Heart left ventricle (tissue), 16 donors: ENCODE measurements at places on chromosomes 4 and X. TPM values are rescaled to one million over a fixed set of nuclear protein-coding genes. Genes with fewer than 3 reads are reported as not detected.

GRCh38 chr4:71095141-71095540, 101.7 kb downstream of the DCK start:
- no peak for DNase-seq
- no peaks in the 10 kb centered on the region for H3K4me1 ChIP-seq
- no peaks in the 10 kb centered on the region for H3K36me3 ChIP-seq
- H3K27me3 ChIP-seq = no peaks in the 10 kb centered on the region

GRCh38 chrX:68732906-68733493, 85.5 kb downstream of the STARD8 start:
- no peak overlapping the region for H3K27ac ChIP-seq
- no peaks in the 10 kb centered on the region for H3K4me1 ChIP-seq
- peaks cover 12% of the 10 kb centered on the region for H3K27me3 ChIP-seq
- no peaks in the 10 kb centered on the region for H3K36me3 ChIP-seq

LIMCH1 gene
- total RNA-seq = 247 TPM

- H3K27ac ChIP-seq = no peak overlapping the region
- no peak overlapping the region for H3K4me3 ChIP-seq
- H3K4me1 ChIP-seq = peaks cover 35% of the 10 kb centered on the region
- no peaks in the 10 kb centered on the region for H3K27me3 ChIP-seq
- peaks cover 33% of the 10 kb centered on the region for H3K36me3 ChIP-seq
Measured at GRCh38 chr4:121686255-121686654, 10.5 kb downstream of the ANXA5 start.

DNA sequence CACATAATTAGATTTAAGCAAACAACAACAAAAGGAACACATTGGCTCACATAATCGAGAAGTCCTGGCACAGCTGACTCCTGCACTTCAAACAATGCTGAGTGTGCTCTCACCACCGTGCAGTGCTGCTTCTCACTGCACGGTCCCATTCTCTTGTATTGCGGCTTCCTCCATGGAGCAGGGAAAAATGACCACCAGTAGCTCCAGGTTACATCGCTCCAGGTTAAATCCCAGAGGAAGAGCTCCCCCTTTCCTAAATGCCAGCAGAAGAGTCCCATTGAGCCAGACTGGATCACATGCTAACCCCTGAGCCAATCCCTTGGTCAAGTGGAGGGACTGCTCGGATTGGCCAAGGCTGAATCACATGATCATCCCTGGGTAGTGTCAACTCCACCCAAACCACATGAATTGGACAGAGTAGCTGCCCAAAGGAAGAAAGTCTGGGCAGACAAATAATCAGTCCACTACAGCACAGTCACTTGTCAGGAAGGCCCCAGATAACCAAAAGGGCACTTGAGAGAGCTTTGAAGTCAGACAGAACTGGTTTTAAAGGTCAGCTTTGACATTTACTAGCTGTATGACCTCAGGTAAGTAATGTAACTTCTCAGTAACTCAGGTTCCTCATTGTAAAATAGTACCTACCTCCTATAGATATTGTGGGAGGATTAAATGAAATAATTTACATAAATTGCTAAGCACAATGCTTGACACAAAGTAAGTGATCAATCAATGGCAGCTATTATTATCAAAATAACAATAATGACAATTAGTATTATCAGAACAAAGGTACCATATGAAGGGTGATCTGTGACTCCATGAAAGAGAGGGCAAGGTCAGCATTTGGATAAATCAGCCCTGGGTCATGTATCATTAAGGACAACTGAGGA, 14.3 kb downstream of the TEC start:
- H3K4me3 ChIP-seq = peak overlapping the region; percentile 14
- no peak overlapping the region for H3K27ac ChIP-seq
- H3K36me3 ChIP-seq = no peaks in the 10 kb centered on the region
- H3K4me1 ChIP-seq = no peaks in the 10 kb centered on the region
- H3K27me3 ChIP-seq = no peaks in the 10 kb centered on the region

GRCh38 chr4:74440356-74440755, 4.6 kb upstream of the AREG start:
- DNase-seq = no peak
- no peak overlapping the region for H3K27ac ChIP-seq
- H3K4me1 ChIP-seq = no peaks in the 10 kb centered on the region
- no peaks in the 10 kb centered on the region for H3K36me3 ChIP-seq
- H3K4me3 ChIP-seq = no peak overlapping the region
- H3K27me3 ChIP-seq = no peaks in the 10 kb centered on the region

SSX2B gene
- not detected for total RNA-seq

DNA sequence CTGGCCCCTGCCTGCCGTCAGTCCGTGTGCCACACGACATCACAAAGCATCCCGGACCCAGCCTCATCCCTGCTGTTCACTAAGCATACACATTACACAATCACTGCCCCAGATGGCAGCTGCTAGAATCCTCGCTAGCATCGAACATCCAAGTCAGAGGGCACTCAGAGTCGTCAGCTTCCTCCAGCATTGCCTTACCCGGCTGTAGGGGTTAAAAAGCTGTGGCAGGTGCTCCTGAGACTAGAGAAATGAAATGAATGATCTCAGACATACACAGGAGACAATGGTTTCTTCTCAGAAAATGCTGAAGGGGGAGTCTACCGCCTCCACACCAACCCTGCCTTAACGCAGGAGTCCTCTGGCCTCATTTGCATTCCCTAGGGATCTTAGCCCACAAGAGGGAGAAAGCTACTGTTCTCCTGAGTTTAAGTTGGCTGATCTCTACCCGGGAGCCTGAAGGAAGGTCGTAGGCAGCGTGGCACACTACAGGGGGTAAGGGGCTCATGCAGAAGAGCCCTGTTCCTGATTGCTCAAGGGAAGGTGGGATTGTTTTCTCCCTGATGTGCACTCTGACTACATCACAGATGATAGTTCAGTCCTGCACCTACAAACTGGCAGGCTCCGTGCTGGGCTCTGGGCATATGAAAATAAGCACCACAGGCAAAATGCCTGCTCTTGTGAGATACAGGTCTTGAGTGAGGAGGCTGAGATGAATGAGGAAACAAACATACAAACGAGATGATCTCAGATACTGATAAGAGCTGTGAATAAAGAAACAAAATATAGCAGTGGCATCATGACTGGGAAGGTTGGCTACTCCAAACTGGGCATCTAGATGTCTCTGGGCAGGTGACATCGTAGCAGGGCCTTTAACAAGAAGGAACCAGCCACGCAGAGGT, 2.6 kb upstream of the KIAA0232 start:
- H3K36me3 ChIP-seq = no peaks in the 10 kb centered on the region
- DNase-seq = no peak
- H3K4me3 ChIP-seq = no peak overlapping the region
- H3K27ac ChIP-seq = peak overlapping the region; percentile 19

TMEM35A gene
- total RNA-seq = not detected

TBX22 gene
- not detected for total RNA-seq

- no peak overlapping the region for H3K4me3 ChIP-seq
- no peak for DNase-seq
- H3K27ac ChIP-seq = no peak overlapping the region
- H3K36me3 ChIP-seq = peaks cover 24% of the 10 kb centered on the region
Measured at GRCh38 chrX:53374923-53375322, 47.5 kb downstream of the SMC1A start.

IL21 gene
- not detected for total RNA-seq

DNA sequence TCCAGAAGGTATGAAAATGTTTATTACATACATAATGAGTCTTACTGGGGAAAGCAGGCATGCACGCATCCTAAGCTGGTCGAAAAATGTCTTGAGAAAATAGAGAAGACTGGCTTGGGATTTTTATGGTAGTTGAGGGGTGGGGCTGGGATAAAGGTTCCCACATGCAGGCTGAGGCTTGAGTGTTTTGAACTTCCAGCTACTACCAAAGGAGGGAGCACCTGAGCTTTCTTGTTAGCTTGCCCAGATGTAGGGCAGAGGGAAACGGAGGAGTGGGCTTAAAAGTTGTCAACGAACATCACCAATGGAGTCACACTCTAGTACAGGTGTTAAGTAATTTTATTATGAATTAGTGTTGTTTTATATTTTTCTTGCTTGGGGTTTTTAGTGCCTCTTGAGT, 39.6 kb upstream of the SRPX start:
- no peaks in the 10 kb centered on the region for H3K4me1 ChIP-seq
- H3K36me3 ChIP-seq = no peaks in the 10 kb centered on the region
- no peak for DNase-seq
- H3K27me3 ChIP-seq = no peaks in the 10 kb centered on the region
- no peak overlapping the region for H3K27ac ChIP-seq

DNA sequence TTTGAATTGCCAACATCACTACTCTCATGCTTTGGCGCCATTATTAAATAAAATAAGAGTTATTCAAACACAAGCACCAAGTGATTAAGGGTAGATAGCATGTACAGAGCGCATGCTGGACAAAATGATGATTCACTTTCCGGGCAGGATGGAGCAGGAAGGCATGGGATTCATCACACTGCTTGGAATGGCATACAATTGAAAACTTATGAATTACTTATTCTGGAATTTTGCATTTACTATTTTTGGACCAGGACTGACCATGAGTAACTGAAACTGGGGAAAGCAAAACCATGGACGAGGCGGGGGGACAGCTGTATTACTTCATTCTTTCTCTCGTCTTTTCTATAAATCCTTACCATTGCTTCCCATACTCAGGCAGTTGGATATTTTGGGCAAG, 28.5 kb upstream of the FGF5 start:
- no peak overlapping the region for H3K4me3 ChIP-seq
- no peaks in the 10 kb centered on the region for H3K4me1 ChIP-seq

GRCh38 chr4:149831656-149832208, 16.1 kb upstream of the IQCM start:
- H3K27me3 ChIP-seq = no peaks in the 10 kb centered on the region
- no peak overlapping the region for H3K27ac ChIP-seq
- no peak overlapping the region for H3K4me3 ChIP-seq
- no peaks in the 10 kb centered on the region for H3K4me1 ChIP-seq

SRPX2 gene
- total RNA-seq = 16.4 TPM

- no peaks in the 10 kb centered on the region for H3K4me1 ChIP-seq
- H3K36me3 ChIP-seq = peaks cover 13% of the 10 kb centered on the region
- H3K27ac ChIP-seq = no peak overlapping the region
- H3K4me3 ChIP-seq = no peak overlapping the region
- H3K27me3 ChIP-seq = no peaks in the 10 kb centered on the region
- no peak for DNase-seq
Measured at GRCh38 chr4:4311193-4311592, 21.1 kb downstream of the ZBTB49 start.

LRP2BP gene
- total RNA-seq = 1.1 TPM

DNA sequence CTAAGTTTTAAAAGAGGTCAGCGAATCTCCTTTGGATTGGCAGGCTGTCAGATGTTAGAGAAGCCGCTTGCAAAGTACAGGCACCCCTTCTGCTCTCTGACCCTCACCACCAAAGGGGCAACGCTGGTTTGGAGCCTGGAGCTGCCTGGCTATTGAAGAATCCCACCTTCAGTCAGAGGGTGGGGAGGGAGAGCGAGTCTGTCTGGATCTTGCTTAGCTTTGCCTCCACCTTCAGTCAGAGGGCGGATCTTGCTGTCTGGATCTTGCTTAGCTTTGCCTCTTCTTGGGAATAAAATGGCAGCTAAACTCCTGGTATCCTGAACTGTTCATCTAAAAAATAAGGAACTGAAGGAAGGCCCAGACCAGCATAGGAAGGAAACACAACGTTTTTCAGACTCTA, 7.3 kb downstream of the CCDC110 start:
- H3K27ac ChIP-seq = no peak overlapping the region

CENPVL2 gene
- total RNA-seq = not detected

- H3K27ac ChIP-seq = no peak overlapping the region
- no peak for DNase-seq
- H3K27me3 ChIP-seq = no peaks in the 10 kb centered on the region
- peaks cover 20% of the 10 kb centered on the region for H3K4me1 ChIP-seq
Measured at GRCh38 chr4:75698963-75699228, 25.5 kb upstream of the USO1 start.

- H3K27ac ChIP-seq = no peak overlapping the region
- H3K36me3 ChIP-seq = no peaks in the 10 kb centered on the region
- no peaks in the 10 kb centered on the region for H3K4me1 ChIP-seq
- DNase-seq = no peak
- no peak overlapping the region for H3K4me3 ChIP-seq
Measured at GRCh38 chr4:158850800-158851644, 82.2 kb downstream of the FNIP2 start.

DNA sequence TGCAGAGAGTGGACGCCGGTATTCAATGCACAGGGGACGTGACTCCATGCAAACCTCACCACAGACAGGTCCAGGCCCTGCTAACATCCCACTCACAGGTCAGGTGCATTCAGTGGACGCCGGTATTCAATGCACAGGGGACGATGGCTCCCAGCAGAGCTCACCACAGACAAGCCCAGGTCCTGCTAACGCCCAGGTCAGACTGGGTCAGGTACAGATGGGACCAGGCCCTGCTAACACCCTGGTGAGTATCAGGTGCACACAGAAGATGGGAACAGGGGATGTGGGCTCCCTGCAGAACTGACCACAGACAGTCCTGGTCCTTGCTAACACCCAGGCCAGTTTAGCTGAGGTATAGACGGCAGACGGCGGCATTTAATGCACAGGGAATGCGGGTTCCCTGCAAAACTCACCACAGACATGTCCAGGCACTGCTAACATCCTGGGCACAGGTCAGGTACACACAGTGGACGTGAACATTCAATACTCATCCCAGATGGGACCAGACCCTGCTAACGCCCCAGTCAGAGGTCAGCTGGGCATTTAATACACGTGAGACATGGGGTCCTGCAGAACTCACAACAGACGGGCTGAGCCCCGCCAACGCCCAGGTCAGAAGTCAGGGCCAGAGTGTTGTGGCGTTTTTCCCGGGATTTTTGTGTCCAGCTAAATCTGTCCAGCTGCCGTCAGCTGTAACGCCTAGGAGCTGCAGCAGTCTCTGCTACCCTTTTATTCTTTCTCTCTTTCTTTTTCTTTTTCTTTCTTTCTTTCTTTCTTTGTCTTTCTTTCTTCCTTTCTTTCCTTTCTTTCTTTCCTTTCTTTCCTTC, 99.2 kb downstream of the SHOX start:
- DNase-seq = no peak
- H3K36me3 ChIP-seq = no peaks in the 10 kb centered on the region
- no peak overlapping the region for H3K4me3 ChIP-seq
- no peaks in the 10 kb centered on the region for H3K27me3 ChIP-seq

- no peaks in the 10 kb centered on the region for H3K36me3 ChIP-seq
- H3K27ac ChIP-seq = no peak overlapping the region
- H3K4me3 ChIP-seq = no peak overlapping the region
- H3K4me1 ChIP-seq = no peaks in the 10 kb centered on the region
- DNase-seq = no peak
- H3K27me3 ChIP-seq = no peaks in the 10 kb centered on the region
Measured at GRCh38 chr4:14315129-14315528, 687.2 kb upstream of the CPEB2 start.

EGF gene
- total RNA-seq = 5.4 TPM

RNF128 gene
- 0.36 TPM for total RNA-seq

- no peak overlapping the region for H3K27ac ChIP-seq
- no peak for DNase-seq
- H3K4me1 ChIP-seq = no peaks in the 10 kb centered on the region
Measured at GRCh38 chrX:92232182-92232581, 453.0 kb downstream of the PCDH11X start.

MAGEA10 gene
- not detected for total RNA-seq

- no peaks in the 10 kb centered on the region for H3K4me1 ChIP-seq
- H3K27me3 ChIP-seq = no peaks in the 10 kb centered on the region
- H3K4me3 ChIP-seq = no peak overlapping the region
- no peaks in the 10 kb centered on the region for H3K36me3 ChIP-seq
Measured at GRCh38 chrX:140822184-140822583, 112.6 kb downstream of the LINC00632 start.

- H3K36me3 ChIP-seq = no peaks in the 10 kb centered on the region
- H3K4me3 ChIP-seq = no peak overlapping the region
- H3K27me3 ChIP-seq = no peaks in the 10 kb centered on the region
- H3K27ac ChIP-seq = no peak overlapping the region
- DNase-seq = no peak
- no peaks in the 10 kb centered on the region for H3K4me1 ChIP-seq
Measured at GRCh38 chr4:5448221-5448620, 260.1 kb downstream of the EVC2 start.
